ENCODE measurements at places on chromosomes 3 and 15. TPM values are rescaled to one million over a fixed set of nuclear protein-coding genes. Genes with fewer than 3 reads are reported as not detected.

- DNase-seq, result peak; percentile 67
Measured at GRCh38 chr3:25532431-25533162, 104.5 kb downstream of the RARB start.

- no peak for DNase-seq
Measured at GRCh38 chr3:105415951-105416350, 49.2 kb downstream of the ALCAM start.

DNA sequence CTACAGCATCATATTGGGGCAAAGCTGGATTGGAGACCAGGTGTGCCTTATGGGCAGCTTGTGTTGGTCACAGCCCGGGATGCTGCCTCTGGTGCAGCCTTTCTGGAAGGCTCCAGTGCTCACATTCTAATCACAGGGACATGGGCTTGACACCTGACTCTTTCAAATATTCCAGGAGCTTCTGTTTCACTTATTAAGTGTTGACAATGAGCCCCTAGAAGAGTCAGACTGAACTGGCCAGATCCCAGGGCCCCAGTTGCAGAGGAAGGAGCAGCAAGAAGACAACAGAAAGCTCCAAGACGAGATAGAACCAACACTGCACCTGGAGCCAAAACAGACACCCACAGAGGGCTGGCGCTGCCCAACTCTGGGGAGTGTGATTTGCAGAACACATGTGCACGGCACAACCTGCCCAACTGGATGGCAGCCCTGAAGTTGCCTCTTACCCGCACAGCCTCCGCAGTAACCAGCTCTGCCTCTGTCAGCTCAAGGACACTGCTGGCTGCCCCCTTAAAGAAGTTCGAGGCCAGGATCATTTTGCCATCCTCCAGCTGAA, 30.3 kb downstream of the ALDH1L1 start:
- no peak for DNase-seq

DNA sequence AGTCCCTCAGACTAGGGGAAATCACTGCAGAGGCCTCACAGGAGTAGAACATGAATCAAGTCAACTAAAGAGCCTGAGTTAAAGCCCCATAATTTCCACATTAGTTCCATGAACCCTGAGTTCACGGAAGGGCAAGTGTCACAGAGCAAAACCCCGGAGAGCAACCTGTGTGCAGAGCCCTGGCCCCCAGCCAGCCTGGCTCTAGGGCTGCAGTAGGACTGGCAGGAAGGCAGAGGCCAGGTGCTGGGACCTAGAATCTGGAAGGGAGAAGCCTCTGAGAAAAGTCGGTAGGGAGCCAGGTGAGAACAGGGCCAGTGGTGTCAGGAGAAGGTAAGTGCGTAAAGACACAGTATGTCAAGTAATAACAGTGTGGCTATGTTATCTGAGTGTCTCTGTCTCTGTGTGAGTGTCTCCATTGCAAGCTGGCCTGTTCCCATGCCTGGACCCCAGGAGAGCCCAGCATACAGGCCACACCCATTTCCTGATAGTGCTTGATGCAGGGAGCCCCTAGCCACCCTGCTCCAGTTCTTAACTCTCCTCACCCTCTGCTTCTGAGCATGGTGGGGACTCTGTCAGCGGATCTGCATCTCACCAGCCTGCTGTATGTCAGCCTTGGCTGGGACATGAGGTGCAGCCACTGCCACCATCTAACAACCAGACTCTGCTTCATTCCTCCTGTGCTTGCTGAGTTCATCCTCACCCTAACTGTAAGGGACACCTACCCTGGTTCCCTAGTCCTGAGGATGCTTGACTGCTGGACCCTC, 11.3 kb upstream of the MANF start:
- no peak for DNase-seq

GRCh38 chr3:124780761-124781475, 50.7 kb downstream of the UMPS start:
- no peak for DNase-seq

GRCh38 chr3:120798346-120798745, 55.8 kb downstream of the GTF2E1 start:
- no peak for DNase-seq

GRCh38 chr15:92845126-92845508, 55.0 kb upstream of the CHD2 start:
- no peak for DNase-seq

DNA sequence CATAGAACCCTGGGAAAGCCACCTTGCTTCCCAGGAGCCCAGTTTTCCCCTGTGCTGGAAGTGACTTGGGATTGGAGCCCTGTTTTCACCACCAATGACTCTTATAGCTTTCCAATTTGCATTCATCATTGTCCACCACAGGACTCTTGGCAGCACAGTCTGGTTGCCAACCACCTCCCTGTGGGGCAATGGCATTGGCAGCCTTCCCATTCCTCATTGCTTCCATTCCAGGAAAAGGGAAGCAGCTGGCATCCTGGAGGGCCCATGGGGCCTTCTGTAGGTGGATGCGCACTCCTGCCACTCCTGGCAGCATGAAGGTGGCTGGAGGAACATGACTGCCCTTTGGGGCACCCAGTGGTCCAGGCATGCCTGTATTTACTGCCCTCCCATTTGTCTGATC, 57.7 kb downstream of the FEM1B start:
- DNase-seq, result no peak

DNA sequence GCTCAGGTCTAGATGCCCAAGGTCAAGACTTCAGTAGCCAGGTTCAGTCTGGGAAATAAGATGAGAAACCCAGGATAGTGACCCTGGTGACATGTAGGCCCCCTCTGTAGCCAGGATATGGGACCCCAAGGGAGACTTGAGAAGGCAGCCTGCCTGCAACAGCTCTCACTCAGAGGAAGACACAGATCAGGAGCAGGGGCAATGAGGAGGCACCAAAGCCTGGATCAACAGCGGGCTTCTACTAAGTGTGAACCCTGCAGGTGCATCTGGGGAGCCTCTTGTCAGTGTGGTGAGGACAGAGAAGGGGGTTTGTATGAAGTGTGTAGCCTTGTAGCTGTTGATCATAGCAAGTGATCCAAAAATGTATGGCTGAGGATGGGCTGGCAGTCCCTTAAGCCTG, 25.4 kb downstream of the PLA2G4F start:
- DNase-seq, result no peak

DNA sequence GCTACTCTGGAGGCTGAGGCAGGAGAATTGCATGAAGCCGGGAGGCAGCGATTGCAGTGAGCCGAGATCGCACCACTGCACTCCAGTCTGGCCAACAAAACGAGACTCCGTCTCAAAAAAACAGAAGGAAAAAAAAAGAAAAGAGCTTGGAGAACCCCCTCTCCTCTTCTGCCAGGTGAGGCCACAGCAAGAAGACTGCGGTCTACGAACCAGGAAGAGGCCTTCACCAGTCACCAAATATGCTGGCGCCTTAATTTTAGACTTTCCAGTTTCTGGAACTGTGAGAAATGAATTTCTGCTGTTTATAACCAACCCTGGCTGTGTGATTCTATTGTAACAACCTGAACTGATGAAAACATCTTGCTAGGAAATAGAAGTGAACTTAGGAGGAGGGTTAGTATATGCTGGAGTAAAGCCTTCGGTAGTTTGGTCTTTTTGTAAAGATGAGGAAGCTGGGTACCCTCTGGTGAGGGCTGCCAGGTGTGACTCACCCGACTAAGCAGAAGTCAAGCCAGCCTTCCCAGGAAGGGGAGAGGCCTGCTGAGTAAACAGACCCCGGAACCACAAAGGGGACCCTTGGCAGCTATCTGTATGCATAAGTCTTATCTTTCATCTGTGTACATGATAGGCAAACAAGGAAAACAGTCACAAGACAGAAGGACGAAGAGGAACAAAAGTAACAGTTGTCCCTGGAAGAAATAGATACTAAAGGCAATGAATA, 78.7 kb downstream of the KLF13 start:
- peak; percentile 35 for DNase-seq

- no peak for DNase-seq
Measured at GRCh38 chr3:175278680-175279079, 419.5 kb downstream of the NAALADL2 start.

DNA sequence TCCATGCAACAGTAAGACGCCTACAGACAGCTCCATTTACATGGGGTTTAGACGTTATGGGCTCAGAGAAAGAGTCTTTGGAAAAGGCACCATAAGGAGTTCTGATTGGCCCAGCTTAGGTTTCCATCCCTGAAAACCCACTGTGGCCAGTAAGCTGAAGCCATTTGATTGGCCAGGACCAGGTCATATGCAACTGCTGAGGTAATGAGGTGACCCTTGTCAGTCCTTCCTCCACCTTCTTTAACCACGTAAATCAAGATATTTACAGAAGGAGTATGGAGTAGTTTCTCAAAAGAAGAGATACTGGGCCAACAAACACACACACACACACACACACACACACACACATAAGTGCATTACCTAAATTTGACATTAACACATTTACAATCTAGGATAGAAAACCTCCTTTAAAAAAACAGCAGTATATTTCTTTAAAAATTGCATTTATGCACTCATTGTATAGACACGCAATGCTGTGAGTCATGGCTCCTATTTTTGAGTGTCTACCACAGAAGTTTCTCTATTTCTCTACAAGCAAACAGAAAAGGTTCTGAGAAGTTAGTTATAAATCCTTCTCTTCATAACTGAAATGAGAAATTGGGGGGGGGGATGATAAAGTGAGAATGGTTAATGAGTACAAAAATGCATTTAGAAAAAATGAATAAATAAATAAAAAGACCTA, 16.3 kb upstream of the MB21D2 start:
- DNase-seq, result no peak

DNA sequence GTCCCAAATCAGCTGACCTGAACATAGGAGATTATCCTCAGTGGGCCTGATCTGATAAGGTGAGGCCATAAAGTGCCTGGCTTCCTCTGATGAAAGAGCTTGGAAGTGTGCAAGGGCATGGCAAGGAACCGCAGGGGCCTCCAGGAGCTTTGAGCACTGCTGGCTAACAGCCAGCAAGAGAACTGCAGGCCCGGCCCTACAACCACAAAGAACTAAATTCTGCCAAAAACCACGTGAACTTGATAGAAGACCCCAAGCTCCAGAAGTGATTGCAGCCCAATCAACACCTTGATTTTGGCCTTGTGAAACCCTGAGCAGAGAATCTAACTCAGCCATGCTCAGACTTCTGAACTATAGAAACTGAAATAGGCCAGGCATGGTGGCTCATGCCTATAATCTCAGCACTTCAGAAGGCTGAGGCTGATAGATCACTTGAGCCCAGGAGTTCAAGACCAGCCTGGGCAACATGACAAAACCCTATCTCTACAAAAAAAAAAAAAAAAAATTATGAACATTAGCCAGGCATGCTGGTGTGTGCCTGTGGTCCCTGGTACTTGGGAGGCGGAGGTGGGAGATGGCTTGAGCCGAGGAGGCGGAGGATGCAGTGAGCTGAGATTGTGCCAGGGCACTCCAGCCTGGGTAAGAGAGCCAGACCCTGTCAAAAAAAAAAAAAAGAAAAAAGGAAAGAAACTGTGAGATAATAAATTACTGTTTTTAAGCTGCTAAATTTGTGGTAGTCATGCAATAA, 7.7 kb upstream of the DIS3L start:
- DNase-seq, result no peak

GRCh38 chr15:88985547-88986393, 72.6 kb upstream of the MFGE8 start:
- DNase-seq, result no peak

GRCh38 chr3:196390116-196390515, 42.1 kb downstream of the UBXN7 start:
- no peak for DNase-seq

DNA sequence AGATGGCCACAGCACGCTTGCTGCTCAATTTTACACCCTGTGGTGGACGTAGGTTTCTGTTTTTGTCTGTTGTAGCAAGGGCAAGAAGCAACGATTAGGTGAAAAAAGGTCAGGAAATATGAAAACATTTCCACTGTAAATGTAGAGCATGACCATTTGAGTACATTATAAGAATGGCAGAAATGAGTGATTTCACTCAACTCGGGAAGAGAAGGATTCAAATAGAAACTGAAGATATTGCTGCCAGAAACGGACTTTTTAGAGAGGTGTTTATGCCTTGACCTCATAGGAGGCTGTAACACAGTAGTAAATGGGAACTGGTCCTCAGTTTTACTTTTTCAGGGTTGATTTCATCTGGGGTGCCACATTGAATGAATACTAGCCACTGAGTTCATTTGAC, 33.1 kb upstream of the GASK1A start:
- DNase-seq, result no peak

DNA sequence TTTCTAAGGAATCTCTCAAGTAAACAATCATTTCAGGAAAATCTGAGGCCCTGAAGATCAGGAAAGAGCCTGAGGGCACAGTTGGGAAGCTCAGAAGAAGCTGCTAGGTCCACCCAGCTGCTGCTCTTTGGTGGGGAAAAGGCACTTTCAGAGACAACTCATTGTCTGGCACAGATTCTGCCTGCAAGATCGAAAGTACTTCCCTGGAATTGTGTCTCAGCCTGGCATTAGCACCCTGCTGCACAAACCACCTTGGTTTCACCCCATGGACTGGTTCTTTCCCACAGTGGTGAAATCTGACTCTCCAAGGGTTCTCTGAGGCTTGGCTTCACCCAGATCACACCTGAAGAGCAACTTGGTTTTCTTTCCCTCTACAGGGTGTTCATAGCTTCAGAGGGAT, 18.7 kb downstream of the THRB start:
- DNase-seq, result no peak

DNA sequence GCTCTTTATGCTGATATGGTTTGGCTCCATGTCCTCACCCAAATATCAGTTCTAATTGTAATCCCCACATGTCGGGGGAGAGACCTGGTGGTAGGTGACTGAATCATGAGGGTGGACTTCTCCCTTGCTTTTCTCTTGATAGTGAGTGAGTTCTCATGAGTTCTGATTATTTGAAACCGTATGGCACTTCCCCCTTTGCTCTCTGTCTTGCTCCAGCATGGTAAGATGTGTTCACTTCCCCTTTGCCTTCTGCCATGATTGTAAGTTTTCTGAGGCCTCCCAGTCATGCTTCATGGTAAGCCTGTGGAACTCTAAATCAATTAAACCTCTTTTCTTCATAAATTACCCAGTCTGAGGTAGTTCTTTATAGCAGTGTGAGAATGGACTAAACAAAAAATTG, 107.6 kb downstream of the IMPG2 start:
- DNase-seq, result no peak

DNA sequence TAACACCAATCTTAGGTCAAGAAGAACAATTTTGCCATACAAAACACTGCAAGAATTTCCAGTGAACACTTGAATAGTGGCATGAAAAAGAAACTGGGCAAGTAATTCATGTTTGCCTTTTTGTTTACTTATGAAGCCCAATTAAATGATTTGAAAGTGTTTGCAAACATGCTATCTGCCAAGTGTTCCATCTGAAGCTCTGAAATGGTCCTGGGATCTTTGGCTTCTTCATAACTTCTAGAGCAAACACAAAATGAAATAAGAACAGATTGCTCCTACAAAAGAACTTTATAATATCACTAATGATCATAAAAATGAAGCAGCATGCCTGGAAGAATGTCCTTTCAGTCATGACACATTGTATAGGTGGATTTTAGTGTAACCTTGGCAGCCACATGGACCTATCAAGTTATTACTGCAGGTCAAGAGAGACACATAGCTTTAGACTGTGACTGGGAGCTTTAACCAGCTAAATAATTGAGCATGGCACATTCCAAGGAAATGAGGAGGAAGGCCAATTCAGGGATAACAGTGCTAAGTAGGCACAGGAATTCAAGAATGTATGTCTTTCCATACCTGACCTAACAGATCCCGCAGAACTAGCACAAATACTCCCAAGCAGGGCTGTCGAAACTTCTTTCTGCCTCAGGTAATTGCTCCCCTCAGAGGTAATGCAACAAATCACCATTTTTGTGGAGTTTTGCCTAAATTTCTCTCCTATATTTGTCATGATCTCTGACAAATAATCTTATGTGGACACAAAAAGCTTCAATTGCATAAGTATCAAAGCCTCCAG, 144.6 kb downstream of the DUT start:
- DNase-seq, result no peak

Gene PP2D1
- total RNA-seq, result not detected

Gene ALPK3
- total RNA-seq, result 0.05 TPM

Gene UPK1B
- total RNA-seq, result 0.25 TPM

Gene BCHE
- not detected for total RNA-seq

Gene DGKG
- total RNA-seq, result 1.3 TPM

All from activated CD4-positive, alpha-beta T cell treated with anti-CD3 and anti-CD28 coated beads for 36 hours (primary cell).